ENCODE measurements at places on chromosomes 6 and 20. TPM values are rescaled to one million over a fixed set of nuclear protein-coding genes. Genes with fewer than 3 reads are reported as not detected.

DNA sequence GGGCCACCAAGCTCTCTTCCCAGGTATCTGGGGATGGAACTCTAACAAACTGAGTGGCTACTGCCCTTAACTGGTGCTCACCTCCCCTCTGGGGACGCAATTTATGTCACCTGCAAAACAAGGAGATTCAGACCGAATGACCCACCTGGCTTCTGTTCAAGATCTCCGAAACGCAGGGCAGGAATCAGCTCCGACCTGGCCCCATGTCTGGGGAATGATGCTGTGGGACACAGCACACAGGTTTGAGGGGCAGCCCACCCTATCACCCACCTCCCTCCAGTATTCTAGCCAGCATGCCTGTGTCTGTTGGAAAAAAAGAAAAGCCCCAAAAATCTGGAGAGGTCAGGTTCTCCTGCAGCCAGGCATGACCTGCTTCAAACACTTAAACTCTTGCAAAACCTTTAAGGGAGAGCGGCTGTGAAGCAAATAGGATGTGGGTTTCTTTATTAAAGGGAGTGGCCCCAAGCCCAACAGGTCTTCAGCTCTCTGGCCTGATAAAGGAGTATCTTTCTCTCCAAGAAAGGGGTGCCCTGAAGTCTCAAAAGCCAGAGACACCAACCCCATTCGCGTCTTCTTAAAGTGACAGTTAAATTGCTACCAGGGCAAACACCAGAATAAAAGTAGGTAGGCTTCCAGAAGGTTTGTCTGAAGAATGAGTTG is 6.4 kb downstream of the PREX1 start:
- H3K4me1 ChIP-seq: peaks cover 28% of the 10 kb centered on the region
- H3K27me3 ChIP-seq: peaks cover 73% of the 10 kb centered on the region
- H3K27ac ChIP-seq: no peak overlapping the region
- no peak for DNase-seq

GRCh38 chr6:153170511-153170910 is 39.4 kb upstream of the RGS17 start:
- H3K36me3 ChIP-seq: no peaks in the 10 kb centered on the region
- H3K4me1 ChIP-seq: peaks cover 7% of the 10 kb centered on the region
- no peak overlapping the region for H3K27ac ChIP-seq
- H3K4me3 ChIP-seq: no peak overlapping the region
- no peaks in the 10 kb centered on the region for H3K27me3 ChIP-seq

GRCh38 chr20:4329232-4329631 is 313.9 kb upstream of the RNF24 start:
- no peaks in the 10 kb centered on the region for H3K27me3 ChIP-seq
- no peaks in the 10 kb centered on the region for H3K36me3 ChIP-seq
- no peak for DNase-seq

DNA sequence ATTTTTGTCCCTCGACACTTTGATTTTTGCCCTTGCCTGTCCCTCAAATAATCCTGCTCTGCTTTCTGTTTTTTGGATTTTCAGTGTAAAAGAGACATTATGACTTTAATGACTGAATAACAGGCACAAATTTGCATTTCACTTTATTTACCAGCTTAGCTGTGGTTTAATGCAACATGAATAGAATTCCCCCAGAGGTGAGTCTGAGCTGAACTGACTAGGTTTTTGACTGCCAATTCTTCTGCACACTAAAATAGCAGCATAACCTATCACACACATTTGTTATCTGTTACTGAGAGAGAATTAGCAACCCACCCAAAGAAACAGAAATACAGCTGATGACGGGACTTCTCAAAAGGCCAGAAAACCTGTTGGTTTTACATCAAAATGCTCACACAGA is 3.9 kb upstream of the RBM24 start:
- no peak for DNase-seq
- peaks cover 11% of the 10 kb centered on the region for H3K4me1 ChIP-seq
- H3K36me3 ChIP-seq: no peaks in the 10 kb centered on the region
- H3K27me3 ChIP-seq: peaks cover 41% of the 10 kb centered on the region

GRCh38 chr20:45337367-45338120 is 10.7 kb downstream of the SDC4 start:
- no peak for DNase-seq
- no peaks in the 10 kb centered on the region for H3K36me3 ChIP-seq
- no peaks in the 10 kb centered on the region for H3K27me3 ChIP-seq
- no peak overlapping the region for H3K27ac ChIP-seq

The KIF25 gene
- total RNA-seq: 1.2 TPM

Measured in neural progenitor cell (in vitro differentiated cells).